Suprapubic skin (tissue), 4 donors: ENCODE measurements at places on chromosomes 3 and 15.

DNA sequence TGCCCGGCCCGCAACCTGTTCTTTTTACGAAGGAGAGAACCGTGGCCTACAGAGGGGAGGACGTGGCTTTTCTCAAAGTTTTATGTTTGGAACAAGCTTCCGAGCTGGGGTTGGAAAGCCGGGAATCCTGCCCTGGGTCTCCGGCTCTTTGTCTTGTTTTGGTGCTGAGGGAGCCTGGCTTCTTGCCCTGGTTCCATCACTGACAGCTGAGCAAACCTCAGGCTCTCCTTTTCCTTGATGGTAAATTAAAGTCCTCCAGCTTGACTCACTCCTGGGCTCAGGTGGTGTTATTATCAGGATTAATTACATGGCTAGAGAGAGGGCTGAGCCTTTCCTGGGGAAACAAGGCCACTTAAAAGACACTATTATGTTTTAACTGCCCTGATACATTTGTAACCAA is 289.5 kb upstream of the RGMA start:
- no peak for DNase-seq

- no peak for DNase-seq
These were observed 416.4 kb upstream of the THRB start for GRCh38 chr3:24911076-24911475.

DNA sequence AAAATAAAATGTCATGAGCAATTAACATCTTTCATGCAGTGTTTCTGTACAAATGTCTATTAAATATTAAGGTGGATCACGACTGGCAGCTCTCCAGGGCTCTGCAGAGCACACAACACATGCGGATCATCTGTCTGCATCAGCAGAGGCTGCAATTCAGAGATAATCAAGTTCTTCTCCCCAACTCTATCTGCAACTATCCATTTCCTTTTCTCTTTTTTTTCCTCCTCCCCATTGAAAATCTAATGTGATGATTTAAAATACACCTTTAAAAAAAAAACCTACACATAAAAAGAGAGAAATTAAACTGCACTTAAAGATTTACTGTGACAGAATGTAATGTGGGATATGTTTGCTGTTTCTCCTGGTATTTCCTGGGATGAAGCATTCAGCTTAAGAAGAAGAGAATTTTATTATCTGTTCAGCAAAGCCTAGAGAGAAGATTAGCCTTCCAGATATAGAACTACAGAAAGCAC is 352.6 kb upstream of the CCDC54 start:
- DNase-seq = no peak

DNA sequence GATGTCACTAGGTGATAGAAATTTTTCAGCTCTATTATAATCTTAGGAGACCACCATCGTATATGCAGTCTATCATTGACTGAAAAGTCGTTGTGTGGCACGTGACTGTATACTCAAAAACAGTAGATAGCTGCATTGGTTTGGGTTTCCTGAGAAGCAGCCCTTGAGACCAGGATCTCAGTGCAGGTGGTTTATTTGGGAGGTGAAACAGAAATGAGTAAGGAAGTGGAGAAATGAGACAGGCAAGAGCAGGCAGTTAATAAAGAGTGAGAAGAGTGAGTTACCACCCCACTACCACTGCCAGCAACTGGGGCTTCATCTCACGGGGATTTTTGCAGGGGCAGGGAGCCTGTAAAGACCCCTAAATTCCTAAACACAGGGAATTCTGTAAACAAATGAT is 221.0 kb downstream of the SHQ1 start:
- DNase-seq = no peak

GRCh38 chr3:28544236-28544635 is 195.6 kb upstream of the AZI2 start:
- DNase-seq = no peak
